ENCODE measurements at places on chromosomes 3 and 15.

- no peak for DNase-seq
These were observed 16.3 kb downstream of the ACOX2 start for GRCh38 chr3:58520403-58521335.

GRCh38 chr3:124986192-124987143, 51.9 kb upstream of the MUC13 start:
- DNase-seq, result no peak

DNA sequence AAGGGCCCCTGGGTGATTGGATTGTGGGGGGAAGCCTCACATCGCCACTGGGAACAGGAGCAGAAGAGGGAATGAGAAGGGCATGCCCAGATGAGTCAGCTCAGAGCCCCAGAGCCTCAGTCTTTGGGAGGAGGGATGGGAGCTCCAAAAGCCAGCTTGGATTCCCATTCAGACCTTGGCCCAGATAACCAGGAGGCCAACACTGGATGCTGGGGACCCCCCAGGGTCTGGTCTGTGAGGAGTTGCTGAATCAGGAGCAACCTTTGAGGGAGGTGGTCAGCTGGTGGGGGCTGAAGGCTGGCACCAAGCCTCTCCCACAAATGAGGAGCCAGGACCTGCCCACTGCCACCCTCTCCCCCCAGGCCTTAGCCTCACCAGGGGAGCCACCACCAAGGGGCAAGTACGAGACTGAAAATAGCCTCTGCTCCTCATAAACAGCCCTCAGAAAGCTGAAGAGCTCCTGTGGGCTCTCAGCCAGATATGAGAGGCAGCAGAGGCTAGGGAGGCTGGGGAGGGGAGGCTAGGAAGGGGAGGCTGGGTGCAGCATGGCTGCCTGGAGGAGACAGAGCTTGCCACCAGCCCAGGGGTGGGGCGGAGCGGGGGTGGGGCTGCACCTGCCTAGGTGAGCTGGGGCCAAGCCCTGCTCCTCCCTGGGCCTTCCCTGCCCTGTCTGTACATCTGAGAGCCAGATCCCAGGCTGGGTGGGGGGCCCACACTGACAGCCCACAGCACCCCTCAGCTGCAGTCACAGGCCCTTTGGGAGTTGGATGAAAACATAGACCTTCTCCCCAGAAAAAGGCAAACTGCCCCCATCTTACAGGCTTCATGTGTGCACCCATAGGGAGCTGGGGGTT, 99.8 kb downstream of the SEC22A start:
- no peak for DNase-seq

- no peak for DNase-seq
These were observed 324.7 kb upstream of the RARB start for GRCh38 chr3:25103391-25103790.

GRCh38 chr3:70974747-70975146, 608.8 kb downstream of the FOXP1 start:
- no peak for DNase-seq

DNA sequence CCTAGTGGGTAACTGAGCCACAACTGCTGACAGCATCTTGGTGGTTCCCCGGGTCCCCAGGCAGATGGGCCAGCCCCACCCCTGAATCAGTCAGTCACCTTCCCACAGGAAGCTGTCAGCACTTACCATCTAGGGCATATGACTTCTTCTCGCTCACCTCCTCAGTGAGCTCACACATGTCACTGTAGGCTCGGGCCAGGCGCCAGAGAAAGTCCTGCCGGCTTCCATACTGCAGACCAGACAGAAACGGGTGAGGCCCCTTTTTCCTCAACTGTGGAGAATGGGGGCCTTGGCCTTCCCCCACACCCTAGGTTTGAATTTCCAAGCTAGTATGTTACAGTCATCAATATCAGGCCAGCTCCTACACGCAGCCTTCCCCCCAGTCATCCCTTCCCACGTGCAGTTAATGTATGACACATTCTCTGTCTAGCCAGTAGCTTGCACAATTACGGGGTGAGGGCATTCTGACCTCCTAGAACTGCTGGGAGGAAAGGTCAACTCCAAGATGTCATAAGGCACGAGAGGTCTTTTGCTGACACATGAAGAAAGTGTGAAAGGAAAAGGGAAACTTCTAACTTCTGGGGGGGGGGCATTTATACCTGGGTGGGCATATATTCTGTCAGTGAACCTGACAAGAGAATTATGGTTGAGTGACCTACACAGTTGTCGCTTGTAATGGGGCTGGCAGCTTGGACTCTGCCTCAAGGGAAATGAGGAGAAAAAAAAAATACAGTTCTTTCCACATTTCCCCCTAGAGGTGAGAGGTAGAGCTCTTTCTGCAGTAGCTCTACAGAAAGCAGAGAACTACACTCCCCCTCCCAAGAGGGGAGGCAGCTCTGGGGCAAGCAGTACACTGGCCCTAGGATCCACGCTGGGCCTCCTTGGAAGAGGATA, 10.9 kb downstream of the RMDN3 start:
- no peak for DNase-seq

DNA sequence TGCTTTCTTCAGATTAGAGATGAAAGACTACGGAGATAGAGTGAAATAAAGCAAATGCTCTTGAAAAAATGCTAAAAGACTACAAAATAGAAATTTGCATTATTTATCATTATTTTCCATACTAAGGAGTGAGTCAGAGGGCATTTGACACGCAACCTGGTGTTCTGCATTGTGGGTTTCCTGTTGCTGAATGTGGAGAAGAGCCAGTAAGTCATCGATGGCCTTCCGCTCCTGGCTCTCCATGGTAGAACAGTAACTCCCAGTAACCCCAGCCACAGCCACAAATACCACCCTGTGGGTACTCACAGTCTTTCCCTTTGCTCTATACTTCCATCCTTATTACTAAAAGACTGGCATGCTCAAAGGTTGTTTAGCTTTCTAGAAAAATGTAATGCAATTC, 61.5 kb downstream of the CGGBP1 start:
- DNase-seq, result no peak

DNA sequence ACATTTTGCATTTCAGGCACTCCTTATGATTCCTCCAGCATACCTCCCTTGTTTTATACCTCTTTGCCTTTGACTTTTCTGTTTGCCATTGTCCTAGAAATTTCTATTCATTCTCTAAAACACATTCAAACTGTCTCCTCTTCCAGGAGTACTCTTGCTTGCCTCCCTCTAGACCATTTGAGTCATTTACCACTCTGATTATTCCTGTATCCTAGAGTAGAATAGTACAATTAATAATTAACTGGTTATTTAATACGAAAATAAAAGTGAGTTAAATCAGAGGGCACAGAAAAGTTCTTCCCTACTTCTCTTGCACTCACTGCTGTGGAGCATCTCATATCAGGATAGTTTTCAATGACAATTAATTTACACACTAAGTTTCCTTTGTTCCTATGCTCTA, 290.2 kb upstream of the RORA start:
- DNase-seq, result no peak

DNA sequence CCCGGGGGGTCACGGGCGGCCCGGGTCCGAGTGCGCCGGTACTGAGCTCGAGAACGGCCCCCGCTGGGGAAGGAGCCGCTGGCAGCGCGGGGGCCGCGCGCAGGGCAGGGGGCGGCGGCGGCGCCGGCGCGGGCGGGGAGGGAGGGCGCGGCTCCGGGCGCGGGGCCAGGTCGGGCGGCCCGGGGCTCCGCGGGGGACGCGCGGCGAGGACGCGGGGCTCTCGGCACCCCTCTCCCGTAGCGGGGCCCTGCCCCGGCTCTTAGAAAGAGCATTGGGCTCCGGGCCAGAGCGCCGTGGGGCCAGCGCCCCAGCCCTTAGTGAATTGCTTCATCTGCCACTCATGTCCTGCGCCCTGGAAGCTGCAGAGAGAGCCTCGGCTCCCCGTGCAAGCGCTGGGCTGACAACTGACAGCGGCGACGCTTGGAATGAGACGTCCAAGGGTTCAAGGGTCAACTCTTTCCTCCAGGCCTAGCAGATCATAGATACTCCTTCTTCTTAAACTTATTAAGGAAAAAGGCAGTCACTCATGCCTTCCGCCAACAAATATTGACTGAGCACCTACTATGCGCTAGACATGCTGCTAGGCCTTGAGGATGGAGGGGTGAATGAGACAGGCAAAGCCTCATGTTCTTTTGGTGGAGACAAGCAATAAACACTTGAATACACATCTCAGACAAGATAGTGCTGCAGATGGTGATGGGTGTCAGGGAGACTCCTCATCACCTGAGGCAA, 140.8 kb downstream of the SMAD6 start:
- DNase-seq, result no peak

DNA sequence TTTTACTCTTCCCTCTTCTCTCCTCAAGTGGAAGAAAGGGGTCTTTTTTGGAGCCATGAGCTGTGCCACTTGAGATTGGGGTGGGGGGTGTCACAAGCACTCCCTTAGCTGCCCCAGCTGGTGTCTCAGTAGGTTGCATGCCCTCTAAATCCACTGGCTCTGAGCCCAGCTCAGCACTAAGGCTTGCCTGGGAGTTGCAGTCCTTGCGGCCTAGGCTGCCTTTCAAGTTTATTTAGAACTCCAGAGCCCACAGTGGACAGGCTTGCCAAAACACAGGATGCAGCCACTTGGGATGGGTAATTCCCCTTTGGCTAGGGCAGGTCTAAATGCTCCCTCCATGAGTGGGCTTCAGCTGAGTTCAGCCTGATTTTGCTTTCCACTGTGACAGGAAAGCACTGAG, 24.7 kb downstream of the C3orf20 start:
- no peak for DNase-seq

DNA sequence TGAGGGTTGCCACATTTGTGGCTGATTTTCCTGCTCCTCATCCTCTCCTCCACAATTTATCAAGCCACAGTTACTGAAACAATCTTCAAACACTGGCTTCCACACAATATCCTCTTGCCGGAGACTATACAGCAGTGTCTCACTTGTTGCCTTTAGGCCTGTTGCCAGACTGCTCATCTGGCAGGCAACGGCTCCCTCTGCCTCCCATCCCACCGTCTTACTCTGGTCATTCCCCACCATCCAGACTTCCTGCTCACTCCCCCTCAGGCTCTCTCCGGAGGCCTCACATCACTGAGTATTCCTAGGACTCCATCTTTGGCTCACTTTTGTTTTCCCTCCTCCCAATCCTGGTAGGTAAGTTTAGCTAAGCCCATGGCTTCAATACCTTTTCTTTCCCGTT, 301.9 kb downstream of the IL20RB start:
- no peak for DNase-seq

GRCh38 chr3:54443561-54444161, 321.3 kb downstream of the CACNA2D3 start:
- no peak for DNase-seq

DNA sequence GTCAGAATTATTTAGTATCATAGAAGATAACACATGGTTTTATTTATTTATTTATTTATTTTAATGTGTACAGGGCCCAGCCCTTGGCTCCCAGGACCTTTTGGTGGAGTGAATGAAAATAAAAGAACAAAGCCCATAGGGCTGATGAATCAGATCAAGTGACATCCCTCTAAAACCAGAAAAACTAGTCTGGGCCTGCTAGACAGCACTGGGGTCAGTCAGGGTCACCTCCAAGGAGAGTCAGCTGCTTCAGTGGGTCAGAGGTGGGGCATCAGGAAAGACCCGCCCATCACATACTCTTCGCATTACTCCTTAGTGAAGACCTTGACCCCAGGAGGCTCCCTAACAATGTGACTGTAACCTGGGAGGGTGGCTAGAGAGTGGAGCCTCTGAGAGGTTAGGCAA, 12.8 kb downstream of the PPCDC start:
- no peak for DNase-seq

GRCh38 chr3:41698898-41699297, 263.0 kb downstream of the ULK4 start:
- DNase-seq, result no peak

GRCh38 chr3:144128108-144128892, 156.7 kb downstream of the DIPK2A start:
- DNase-seq, result no peak

GRCh38 chr15:73677146-73677607, 7.0 kb upstream of the CD276 start:
- peak; percentile 13 for DNase-seq

DNA sequence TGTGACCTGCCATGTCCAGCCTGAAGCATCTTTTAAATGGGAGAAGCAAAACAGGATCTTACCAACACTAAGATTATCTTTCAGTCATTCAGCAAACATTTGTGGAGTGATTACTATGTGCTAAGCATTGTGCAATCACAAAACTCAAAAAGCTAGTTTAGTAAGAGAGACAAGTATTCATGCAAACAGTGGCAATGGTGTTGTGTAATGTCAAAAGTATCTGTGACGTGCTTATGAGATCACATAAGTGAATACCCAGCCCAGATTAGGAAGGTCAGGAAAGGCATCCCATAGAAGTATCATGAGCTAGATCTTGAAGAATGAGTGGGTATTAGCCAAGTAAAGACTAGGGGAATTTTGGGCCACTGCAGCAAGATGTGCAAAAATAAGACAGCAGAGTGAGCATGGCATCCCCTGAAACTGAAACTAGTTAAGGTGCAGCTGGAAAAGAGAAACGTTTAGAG, 32.1 kb downstream of the SEC62 start:
- no peak for DNase-seq

- DNase-seq, result no peak
These were observed 905.7 kb downstream of the NSUN3 start for GRCh38 chr3:94968519-94968918.

DNA sequence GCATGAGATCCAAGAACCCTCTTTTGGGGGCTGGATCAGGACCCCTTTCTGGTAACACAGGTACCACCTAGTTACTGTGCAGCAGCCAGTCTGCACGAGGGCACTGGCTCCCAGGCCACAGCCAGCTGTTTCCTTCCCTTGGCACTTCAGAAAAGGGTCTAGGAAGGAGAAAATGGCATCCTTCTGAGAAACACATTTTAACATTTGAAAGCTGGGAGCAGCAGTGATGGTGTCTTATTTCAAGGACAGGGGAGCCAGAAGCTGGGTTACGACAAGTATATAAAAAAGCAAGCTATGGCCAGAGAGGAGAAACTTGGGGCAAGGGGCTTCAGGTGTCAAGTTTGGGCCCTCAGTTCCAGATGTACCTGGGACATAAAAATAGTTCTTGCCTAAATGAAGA, 282.8 kb downstream of the CTNNB1 start:
- DNase-seq, result no peak

DNA sequence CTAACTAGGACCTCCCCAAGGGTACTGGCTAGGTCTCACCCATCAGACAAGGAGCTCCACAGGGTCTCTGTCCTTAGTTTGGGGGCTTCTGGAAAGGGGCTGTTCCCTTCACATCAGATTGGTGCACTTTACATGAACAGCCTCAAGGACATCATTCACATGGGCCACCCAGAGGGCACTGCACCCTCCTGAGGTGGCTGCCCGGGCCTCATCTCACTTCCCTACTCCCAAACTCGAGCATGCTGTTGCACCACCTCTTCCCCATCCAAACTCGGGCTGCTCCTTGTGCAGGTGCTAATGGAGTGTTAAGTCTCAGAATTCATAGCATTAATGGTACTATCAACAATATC, 48.1 kb downstream of the RAB11A start:
- DNase-seq, result no peak

- no peak for DNase-seq
These were observed 785.2 kb downstream of the NR2F2 start for GRCh38 chr15:97115761-97116070.

GRCh38 chr3:46521096-46521495, 23.3 kb downstream of the RTP3 start:
- DNase-seq, result no peak

DNA sequence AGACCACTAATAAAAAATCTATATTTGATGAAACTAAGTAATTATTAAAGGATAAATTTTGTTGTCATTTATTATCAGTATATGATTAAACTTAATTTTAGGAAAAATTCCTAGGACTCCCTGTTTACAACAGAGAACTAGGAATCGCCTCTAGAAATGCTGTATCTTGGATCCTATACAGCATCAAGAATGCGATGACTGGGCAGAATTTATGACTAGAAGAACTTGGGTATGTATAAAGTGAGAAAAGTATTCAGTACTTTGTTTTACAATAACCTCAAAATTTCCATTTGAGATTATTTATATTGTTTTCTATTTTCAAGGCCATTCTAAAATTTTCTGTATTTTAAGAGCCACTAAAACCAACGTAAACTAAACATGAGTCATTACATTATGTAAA, 82.3 kb upstream of the AGTR1 start:
- no peak for DNase-seq

All from activated CD8-positive, alpha-beta memory T cell treated with anti-CD3 and anti-CD28 coated beads for 1 hour (primary cell).